Amniotic stem cell (primary cell): ENCODE measurements at places on chromosomes 1 and 21.

DNA sequence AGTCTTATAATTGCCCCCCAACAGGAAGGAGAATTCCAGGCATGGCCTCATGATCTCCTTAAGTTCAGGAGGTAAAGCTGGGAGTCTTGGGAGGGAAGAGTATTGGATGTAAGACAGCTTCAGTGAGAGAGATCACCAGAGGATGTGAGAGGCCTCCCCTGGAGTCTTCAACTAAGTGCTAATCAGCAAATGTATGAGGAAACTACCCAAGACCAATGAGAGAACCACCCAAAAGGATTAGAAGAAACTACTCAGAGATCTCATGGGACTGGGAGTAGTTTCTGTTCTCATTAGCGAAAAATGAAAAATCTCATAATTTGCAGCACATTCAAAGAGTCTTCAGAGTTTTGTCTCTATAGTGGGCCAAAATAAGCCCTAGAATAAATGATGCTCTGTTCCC, 36.6 kb upstream of the WNT2B start:
- no peak for DNase-seq

DNA sequence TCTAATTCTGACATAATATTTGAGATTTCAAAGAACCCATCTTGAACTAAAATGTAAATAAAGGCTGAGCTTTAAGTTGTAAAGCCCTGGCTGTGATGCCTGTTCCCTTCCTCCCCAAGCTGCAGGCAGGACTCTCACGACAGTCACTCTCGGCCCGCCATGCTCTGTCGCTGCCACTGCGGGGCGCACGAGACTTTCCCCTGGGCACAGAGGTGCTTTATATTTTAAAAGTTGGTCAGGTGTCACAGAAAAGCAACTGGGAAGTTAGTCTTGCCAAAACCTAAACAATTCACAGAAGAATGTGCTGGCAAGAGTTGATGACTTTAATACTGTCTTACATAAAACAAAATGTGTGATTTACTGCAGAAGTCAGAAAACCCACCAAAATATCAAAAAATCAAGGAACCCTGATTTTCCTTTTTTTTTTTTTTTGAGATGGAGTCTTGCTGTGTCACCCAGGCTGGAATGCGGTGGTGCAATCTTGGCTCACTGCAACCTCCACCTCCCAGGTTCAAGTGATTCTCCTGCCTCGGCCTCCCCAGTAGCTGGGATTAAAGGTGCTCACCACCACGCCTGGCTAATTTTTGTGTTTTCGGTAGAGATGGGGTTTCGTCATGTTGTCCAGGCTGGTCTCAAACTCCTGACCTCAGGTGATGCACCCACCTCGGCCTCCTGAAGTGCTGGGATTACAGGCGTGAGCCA, 10.7 kb downstream of the LRRC47 start:
- no peak for DNase-seq

DNA sequence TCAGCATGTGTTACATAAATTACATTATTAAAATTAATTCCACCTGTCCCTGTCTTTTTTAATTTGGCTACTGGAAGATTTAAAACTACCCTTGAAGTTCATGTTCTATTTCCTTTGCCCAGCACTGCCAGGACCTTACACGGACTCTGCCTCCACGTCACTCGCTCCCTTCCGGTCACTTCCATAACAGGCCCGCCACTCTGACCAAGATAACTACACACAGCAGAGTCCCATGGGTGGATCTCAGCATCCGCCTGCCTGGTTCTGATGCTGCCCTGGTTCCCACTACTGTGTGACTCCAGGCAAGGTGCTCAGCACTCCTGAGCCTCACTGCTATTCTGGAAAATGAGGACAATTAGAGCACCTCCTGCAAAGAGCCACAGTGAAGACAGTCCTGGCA, 153.3 kb upstream of the ERG start:
- DNase-seq = no peak

DNA sequence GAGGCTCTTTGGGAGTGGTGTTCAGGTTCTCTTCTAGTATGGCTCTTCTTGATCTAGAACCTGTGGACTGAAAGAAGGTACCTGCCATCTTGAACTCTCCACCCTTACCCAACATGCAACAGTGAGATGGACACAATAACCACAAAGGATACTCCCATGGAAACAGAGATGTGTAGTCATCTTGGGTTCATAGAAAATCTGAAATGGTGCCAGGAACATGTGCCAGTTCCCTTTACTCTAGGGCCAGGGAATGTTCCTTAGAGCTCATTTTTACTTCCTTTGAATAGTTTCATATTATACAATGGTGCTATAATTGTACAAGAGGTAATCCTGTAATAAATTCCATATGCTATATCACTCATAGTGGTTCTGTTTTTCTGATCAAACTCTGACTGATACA, 13.2 kb upstream of the SCYL3 start:
- DNase-seq = no peak
